ENCODE measurements at places on chromosomes 5 and 9.

GRCh38 chr9:95425910-95426551, 90.7 kb downstream of the PTCH1 start:
- DNase-seq, result no peak

DNA sequence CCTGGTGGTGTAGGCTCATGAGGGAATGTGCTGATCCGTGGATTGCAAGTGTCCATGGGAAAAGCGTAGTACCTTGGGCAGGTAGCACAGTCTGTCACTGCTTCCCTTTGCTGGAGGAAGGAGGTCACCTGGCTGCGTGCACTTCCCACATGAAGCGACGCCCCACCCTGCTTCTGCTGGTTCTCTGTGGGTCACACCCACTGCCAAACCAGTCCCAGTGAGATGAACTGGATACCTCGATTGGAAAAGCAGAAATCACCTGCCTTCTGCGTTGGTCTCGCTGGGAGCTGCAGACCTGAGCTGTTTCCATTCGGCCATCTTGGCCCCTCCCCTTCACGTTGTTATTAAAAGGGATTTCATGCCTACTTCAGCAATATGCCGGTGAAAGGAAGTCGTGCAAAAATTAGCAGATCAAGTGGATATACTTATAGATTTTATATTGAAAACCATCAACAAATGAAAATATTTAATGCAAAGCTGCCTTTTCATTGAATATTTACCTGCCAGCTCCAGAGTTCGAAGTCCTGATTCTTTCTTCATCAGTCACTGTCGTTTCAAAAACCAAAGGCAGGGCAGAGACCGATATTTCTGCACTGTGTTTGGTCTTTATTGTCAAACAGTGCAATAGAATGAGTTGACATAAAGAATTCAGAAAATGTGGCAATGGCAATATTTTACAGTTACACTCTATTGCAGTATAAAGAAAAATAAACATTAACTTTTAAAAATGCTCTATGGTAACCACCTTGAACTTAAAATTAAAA, 123.2 kb downstream of the JAKMIP2 start:
- DNase-seq, result no peak

DNA sequence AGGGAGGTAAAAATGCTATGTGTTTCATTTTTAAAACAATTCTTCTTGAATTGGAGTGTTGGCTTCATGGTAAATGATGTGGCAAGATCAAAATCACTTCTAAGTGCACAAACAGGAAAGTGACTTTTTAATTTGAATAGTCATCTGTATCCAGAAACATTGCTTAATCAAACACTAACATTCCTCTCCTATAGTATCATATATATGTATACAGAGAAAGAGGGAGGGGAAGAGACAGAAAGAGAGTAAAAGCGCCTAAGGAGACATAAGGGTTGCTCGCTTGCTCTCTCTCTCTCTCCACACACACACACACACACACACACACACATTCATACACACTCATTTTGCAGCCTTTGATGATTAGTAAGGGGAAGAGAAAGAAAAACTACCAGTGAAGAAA, 95.4 kb upstream of the PRDM9 start:
- no peak for DNase-seq

GRCh38 chr5:17315710-17316221, 98.3 kb downstream of the BASP1 start:
- no peak for DNase-seq

- DNase-seq, result no peak
Observed at GRCh38 chr9:20610591-20610990, 11.7 kb downstream of the MLLT3 start.

All from COR-L47 (cell line).